ENCODE measurements at places on chromosomes 13 and 19.
A peak's percentile ranks its signal among the peaks of the same experiment; 100 is the strongest.

DNA sequence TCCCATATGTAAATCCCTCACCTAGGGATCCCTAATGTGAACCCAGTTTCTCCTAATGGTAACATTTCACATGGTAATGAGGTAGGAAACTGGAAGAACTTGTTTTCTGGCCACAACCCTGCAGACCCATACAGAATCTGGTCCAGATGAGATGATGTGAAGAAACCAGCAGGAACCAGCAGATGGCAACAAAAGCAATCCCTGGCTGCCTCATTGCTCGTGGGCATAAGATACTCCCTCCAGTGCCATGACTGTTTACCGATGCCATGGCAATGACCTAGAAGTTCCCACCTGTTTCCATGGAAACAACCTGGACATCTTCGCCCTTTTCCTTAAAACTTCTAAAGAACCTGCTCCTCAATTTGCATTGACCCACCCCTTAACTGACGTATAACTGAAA lies 1.4 kb upstream of the CD209 start:
- peak; percentile 8 for DNase-seq

- no peak for DNase-seq
These were observed 24.2 kb downstream of the KLF12 start for GRCh38 chr13:74110053-74110452.

- DNase-seq, result peak; percentile 9
These were observed 50.1 kb upstream of the MYCBP2 start for GRCh38 chr13:77377016-77377415.

DNA sequence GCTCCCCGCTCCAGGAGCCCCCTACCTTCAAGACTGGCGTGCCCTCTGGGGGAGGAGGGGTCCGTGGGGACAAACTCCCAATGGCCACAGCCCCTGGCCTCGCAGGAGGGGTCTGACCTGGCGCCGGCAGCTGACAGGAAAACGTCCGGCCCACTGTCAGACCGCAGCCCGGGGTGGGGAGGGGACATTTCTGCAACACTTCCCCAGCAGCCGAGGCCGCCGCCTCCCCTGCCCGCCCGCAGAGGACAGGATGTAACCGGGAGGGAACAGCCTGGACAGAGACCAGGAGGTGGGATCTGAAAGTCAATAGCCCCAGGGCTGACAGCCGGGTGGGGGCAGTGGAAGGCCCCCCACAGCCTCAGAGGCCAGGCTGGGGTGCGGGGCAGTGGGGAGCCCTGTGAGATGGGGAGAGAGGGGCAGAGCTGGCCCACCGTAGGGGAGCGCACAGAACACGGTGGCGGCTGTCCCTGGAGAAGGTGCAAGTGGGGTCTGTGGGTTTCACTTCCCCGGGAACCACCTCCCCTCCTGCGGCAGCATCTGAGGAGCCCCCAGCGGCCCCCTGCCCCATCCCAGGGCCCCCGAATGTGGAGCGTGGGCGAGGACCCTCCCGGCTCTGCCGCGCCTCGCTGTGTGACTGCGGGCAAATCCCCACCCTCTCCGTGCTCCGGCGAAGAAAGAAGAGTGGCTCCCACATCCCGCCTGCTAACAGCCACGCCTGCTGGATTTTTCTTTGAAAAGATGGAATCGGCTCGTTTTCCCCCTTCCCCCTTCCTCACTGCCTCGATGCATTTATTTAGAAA lies at the start of gene PEAK3:
PEAK3 (minus strand) TSS at position 114 of the 800 bp plus-strand sequence. CDS start 1,244 bp downstream, outside the sequence.
- DNase-seq, result no peak

GRCh38 chr13:112521073-112521685 lies 66.8 kb downstream of the TUBGCP3 start:
- DNase-seq, result no peak
